ENCODE measurements at places on chromosomes 6 and 20.

DNA sequence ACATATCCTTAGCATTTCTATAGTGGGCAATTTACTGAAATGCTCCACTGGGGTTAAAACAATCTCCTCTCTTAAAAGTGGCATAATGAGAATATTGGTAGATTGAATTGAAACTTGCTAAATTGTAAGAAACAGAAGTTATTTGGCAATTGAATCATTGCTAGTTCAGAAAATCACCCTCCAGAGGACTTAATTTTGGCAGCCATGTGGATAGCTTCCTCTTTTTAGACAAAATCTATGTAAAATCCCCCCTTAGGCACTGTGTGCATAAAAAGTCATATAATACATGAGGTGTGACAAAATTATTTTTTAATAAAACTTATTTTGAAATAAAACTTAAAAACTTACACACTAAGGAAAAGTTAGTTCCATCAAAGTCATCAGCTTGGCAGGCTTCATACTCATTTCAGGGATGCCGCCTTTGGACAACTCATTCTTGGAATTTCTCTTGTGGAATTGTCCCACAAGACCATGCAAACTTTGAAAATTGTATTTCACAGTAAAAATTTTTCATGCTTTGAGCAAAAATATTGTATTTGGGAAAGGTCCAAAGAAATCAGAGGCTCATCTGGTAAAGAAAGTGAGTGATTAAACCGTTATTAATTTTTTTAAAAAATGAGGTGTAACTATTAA is 473.0 kb downstream of the BCKDHB start:
- DNase-seq = no peak

DNA sequence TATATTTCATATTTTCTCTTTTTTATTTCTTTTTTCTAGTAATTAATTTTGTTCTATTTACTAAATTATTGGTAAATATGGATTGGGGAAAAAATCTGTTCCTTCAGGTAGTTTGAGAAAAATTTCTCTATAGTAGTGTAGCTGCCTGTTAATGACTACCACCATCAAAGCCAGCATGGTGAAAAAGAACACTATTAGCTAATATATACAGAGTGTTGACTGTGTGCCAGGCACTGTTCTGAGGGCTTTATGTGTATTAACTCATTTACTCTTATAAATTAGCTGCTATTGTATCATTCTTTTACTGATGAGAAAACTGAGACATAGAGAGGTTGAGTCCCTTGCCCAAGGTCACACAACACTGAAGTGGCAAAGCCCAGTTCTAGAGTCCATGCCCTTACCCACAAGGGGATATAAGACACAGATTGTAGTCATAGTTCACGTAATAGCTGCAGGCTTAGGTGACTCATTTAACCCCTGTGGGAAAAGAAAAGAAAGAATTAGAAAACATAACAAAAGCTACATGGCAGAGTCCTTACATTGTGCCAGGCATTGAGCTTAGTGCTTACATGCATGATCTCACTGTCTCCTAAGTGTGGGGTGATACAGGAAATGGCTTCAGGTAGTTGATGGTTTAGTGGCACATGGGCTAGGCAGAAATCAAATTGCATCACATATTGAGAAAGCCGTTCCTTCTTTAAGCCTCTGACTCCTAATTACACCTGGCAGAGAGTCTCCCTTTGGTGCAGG is 12.2 kb upstream of the AKIRIN2 start:
- DNase-seq = no peak

GRCh38 chr20:10218536-10219451 is at the start of gene SNAP25:
TSS of gene SNAP25 (plus strand) at chr20:10218830. CDS start at chr20:10275492, 56,662 bp downstream.
- DNase-seq = peak; percentile 70

DNA sequence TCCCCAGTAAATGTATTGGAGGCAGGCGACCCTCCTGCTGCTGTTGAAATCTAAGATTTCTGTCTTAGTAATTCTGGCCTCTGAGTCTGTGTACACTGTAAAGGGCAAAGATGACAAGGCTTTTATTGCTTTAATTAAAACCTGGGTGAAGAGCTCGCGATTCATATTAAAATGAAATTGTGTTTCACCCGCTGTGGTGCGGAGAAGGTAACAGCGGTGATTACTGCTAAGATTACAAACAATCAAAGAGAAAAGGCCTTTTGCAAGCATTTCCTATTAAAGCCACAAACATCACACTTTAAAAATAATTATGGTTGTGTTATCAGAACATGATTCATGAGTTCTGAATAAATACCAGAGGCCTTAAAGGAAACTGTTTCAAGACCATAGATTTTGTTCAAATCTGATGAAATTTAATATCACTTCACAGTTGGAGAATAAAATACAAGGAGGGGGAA is 69.3 kb downstream of the TOX2 start:
- no peak for DNase-seq

DNA sequence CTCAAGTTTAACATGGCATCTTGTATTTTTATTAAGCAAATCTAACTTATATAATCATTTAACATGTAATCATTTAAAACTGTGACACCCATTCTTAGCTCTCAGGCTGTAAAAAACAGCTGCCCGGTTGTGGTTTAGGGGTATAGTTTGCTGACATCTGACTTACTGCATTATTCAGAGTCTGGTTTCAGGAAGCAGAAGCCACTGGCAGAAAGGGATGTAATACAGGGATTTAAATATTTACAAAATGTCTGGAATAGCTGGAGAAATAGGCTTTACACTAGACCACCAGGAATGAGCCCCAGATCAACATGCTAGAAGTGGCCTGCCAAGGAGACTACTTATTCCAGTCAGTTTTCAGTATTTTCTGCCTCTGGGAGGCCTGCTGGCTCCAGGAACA is 421.1 kb downstream of the CD109 start:
- DNase-seq = no peak

DNA sequence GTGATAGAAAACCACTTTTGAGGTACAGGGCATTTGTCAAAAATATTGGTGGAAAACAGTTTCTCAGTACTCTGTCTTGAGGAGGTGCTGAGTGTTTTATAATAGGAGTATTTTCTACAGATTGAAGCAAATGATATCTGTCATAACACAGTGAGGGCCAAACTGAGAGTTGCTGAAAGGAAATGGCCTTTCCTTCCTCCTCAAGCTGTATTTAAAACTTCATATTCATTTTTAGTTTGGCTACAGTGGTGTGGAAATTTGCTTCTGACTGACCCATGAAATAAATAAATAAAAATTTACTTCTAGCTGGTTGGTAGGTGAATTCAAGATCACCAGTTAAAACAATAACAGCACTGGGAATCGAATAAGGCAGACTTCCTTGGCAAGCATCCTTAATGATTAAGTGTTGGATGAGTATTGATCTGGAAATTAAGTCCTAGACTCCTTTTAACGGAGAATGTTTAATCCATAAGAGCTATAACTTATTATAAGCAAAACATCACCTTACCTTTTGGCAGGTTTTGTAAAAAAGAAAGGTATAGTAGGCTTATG is 828.6 kb upstream of the CITED2 start:
- DNase-seq = no peak

- DNase-seq = no peak
These were observed 52.0 kb upstream of the FYN start for GRCh38 chr6:111925296-111925695.

DNA sequence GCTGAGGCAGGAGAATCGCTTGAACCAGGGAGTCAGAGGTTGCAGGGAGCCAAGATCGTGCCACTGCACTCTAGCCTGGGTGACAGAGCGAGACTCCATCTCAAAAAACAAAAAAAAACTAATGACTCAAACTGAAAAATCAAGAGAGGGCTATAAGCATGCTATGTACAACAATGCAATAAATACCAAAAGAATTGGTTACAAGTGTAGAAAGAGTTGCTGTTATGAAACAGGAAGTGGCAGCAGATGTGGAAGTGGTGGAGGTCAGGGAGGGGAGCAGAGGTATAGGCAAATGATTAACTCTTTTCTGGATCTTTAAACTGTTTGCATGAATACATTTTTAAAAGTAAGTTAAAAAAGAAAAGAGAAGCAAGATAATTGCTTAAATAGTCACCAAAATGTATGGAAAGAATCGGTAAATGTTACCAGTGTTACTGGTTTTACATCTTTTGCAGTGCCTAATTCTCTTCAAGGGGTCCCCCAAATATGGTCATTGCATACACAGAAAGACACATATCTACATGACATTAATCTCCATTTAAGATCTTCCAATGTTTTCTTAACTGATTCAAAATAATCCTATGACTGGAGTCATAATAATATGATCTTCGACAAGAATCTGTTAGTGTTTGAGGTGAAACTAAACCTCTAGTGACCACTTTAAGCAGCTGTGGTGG is 15.0 kb downstream of the CALHM6 start:
- DNase-seq = no peak

DNA sequence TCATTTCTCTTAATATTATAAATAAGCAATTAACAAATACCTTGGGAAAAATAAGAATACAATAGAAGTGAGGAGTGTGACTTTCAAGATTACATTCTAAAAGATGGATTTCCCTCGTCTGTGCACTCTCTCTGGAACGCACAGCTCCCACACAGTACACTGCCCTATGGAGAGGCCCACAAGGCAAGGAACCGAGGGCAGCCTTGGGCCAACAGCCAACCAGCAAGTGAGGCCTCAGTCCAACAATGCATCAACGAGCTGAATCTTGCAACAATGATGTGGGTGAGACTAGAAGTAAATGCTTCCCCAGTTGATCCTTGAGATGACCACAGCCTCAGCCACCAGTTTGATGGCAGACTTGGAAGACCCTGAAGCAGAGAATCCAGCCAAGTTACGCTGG is 34.5 kb upstream of the AVP start:
- DNase-seq = no peak

DNA sequence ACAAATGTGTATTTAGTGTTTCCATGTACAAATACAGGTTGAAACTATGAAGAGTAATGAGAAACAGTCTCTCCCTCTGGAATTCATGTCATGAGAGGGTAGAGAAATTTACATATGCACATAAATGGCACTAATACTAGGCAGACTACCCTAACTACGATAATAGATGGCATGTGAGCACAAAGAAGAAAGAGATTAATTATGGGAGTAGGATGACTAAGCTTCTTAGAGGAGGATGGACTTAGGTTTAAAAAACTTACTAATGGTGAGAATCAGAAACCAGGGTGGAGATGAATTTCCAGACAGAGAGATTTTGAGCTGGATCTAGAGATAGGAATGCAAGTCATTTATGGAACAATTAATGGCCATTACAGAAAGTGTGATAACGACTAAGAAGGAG is 225.3 kb upstream of the HTR1E start:
- DNase-seq = no peak

DNA sequence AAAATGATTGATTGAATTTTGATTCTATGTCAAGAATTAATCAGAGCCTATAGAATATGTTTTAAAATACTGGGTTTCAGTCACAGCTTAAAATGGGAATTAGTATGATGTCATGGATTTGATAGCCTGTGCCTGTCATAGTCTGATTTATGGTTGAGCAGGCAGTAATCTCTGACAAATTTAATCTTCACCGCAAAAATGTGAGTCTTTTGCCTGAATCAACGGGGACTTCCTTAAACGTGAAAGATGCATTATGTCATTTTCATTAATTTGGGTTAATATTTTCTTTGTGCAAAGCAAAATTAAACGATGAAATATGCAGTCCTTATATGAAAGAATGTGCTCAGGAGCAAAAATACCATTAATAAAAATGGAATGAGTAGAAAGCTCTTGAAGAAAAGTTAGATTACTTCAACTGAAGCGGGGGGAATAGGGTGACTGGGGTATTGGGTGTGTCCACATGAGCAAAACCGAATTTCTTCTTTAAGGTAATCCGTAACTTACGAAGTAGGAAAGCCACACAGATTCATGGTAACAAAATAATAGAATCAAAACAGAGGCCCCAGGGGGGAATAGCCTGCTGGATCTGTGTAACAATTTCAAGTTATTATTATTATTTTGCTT is 339.6 kb upstream of the NOX3 start:
- no peak for DNase-seq

DNA sequence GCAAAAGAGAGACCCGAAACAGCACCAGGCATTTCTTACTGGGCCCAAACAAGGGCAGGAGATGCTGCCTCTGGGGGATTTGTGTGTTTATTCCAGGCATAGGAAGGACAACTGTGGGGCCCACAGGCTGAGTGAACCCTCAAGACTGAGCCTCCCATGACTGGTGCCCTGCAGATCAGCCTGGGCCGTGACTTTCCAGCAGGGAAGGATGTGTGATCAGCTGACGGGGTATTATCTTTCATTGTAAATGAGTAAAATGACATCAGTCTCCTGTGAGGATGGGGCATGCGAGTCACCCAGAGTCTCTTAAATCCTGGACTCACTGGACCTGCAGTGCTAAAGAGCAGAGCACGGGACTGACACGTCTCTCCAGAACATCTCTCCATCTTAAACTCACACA is 3.9 kb upstream of the TEAD3 start:
- DNase-seq = no peak

- no peak for DNase-seq
These were observed 22.2 kb downstream of the BANF2 start for GRCh38 chr20:17721802-17722486.

Data from NCI-H2081 treated with DMSO at 0.1 percent for 48 hours (cell line).